ENCODE measurements at places on chromosomes 13 and 19.

DNA sequence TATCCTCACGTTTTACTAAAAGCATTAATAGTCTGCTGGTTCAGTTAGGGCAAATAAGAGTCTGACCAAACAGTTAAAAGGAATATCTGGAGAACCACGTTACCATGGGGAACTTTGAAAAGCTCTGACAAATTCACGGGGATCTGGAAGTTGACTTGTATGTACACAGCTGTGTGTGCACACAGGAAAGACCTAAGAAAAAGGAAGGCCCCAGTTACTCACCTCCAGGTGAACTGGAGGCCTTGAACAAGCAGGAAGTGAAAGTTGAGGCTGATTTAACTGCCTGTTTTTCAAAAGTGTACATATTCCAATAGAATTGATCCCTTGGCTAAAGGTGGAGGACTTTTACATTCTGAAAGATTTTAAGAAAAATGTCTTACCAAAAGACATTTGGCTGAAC lies 1891.6 kb upstream of the PCDH20 start:
- DNase-seq, result no peak

- DNase-seq, result no peak
Observed at GRCh38 chr19:2740314-2740656, 468 bp upstream of the SLC39A3 start.

DNA sequence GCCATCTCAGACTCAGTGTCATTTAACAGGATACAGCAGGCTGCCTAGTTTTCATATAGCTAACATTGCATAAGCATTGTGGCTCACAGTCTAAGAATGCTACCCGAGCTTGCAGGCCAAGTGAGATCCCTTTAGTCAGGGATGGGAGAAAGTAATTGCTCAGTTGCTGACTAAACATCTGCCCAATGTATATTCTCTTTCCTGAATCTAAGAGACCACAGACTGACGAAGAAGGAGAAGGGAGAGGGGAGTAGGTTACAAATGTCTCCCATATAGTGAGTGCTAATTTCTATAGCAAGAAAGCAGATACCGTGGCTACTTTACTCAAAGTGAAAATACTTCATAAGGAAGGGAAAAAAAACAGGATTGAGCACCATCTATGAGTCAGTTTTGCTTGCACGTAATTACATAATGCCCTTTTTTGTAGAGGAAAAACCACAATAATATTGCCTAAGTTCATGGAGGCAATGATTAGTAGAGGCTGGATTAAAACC lies 453.9 kb downstream of the COG6 start:
- DNase-seq, result no peak

DNA sequence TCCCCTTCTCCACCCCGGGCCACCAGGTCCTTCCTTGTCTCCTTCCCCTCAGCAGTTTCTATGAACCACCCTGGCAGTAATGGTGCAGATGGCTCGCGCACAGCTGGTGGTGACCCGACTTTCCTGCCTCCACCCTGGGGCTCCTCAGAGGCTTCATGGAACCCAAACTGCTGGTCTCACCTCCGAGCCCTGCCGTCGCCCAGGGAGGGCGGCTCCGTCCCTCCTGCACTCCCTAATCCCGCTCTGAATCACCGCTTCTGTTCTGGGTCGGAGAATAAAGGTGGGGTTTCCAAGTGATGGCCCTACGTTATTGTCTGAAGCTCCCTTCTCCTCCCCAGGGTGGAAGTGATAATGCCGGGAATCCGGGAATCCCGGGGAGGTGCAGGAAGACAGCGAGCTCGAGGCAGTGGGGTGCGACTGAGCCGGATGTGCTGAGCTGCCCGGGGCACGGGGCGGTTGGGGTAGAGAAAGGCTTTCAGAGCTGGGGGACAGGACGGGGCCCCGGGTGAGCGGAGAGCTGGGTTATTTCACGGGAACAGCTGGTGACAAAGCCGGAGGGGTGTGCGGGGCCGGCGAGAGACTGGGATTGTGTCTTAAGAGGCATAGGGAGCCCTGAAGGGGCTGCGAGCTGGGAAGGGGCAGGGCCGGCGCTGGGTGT lies 711 bp downstream of the FUT2 start:
- no peak for DNase-seq

GRCh38 chr13:84080748-84081530 lies 198.7 kb upstream of the SLITRK1 start:
- DNase-seq, result no peak

DNA sequence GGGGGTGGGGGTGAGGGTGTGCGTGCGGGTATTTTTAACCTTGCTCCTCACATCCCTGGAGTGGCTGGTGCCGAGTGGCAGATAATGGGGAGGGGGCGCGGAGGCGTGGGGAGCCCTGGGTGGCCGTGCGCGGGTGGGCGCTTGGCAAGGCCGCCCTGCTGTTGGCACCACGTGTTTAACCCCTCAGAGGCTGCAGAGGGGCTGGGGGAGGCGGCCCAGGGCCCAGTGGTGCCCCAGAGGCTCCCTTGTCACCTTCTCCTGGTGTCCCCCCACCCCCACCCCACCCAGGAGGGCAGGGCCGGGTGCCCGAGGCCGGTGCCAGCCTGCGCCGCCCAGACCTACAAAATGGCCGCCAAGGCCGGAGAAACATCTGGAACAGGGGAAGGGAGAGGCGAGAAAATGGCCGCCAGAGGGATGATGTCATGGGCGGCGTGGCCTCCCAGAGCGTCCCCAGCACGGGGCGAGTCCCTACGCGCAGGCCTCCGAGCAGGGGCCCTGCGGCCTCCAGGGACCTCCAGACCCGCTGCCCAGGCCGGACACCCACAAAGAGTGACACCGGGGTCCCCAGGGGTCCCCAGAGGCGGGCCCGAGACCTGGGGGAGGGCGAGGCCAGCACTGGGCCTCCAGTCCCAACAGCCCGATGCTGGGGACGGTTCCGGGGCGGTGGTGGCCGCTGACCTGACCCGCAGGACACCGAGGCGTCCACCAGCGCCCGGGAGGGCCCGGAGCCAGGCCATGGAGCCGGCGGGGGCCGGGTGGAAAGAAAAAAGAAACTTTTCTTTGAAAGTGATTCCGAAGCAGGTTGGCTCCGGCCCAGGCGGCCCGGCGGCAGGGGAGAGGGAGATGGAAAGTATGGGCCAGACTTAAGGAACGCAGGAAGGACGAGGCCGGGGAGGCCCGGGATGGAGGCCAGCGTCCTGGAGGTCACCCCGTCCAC lies 38.2 kb downstream of the NFIC start:
- DNase-seq, result no peak

- DNase-seq, result no peak
Observed at GRCh38 chr19:10118960-10119359, 739 bp downstream of the EIF3G start.

GRCh38 chr13:93222976-93223375 lies 3.6 kb upstream of the GPC6 start:
- DNase-seq, result no peak

DNA sequence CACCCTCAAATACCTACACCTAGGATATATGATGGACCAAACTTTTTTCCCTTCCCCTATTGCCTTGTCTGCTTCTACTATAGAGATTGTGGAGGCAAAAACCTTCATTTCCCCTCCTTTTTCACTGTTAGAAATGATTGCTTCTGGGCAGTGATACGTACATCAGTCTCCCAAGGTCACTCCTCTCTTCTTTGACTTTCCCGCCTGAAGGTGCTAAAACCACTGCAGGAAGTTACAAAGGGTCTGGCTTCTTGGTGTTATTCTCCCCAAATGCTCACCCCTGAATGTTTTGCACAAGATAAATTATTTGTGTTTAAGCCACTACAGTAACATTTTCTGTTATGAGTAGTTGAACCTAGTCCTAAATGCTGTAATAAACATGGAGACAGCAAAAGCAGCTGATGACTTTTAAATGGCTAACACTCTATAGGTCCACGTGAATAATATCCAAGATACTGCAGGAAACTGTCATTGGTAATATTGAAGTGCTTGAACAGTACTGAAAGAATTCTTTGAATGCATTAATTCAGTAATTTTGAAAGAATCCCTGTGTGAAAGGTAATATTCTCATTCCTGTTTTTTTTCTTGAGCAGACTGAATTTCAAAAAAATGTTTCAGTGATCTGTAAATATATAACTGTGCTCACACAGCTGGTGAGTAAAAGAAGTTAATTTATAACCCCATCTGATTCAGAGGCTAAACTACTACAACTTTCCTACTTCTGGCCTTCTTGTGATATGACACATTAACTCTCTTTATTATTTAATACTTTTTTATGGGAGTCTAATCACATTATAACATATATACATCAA lies 865.1 kb downstream of the EFNB2 start:
- DNase-seq, result no peak

- no peak for DNase-seq
Observed at GRCh38 chr13:92512852-92513251, 713.8 kb upstream of the GPC6 start.

DNA sequence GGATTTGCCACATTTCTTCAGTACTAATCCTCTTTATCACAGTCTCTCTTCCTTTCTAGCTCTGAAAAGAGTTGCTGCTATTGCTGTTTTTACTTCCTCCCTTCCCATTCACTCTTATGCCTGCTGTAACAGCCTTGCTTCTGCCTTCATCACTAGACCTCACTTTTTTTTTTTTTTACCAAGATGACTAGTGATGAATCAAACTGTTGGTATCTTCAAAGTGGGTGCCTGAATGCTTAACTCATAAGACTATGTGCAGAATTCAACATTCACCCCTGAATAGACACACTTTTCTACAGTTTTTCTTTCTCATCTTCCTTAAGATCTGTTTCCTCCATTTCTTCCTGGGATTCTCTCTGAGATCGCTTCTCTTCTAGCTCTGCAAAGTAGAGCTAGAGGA lies 217.2 kb upstream of the HTR2A start:
- DNase-seq, result no peak

DNA sequence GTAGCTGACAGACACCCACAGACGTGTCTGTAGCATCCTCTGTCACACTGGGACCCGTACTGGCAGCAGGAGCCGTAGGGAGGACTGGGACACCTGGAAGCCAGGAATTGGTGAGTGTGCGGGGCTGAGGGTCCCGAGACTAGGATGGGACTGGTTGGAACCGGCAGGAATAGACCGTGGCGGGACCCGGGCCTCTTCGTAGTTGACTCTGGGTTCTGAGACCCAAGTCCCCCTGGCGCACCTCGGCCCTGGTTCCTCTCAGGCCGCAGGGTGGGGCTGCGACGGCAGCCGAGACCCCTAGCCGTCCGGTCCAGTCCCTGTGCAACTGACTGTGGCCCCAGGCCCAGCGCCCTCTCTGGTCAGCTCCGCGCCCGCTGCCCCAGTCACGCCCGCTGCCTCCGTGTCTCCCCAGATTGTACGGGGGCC lies 64.7 kb downstream of the ZNF823 start:
- no peak for DNase-seq

GRCh38 chr13:110463871-110464510 lies 97.5 kb downstream of the RAB20 start:
- no peak for DNase-seq

DNA sequence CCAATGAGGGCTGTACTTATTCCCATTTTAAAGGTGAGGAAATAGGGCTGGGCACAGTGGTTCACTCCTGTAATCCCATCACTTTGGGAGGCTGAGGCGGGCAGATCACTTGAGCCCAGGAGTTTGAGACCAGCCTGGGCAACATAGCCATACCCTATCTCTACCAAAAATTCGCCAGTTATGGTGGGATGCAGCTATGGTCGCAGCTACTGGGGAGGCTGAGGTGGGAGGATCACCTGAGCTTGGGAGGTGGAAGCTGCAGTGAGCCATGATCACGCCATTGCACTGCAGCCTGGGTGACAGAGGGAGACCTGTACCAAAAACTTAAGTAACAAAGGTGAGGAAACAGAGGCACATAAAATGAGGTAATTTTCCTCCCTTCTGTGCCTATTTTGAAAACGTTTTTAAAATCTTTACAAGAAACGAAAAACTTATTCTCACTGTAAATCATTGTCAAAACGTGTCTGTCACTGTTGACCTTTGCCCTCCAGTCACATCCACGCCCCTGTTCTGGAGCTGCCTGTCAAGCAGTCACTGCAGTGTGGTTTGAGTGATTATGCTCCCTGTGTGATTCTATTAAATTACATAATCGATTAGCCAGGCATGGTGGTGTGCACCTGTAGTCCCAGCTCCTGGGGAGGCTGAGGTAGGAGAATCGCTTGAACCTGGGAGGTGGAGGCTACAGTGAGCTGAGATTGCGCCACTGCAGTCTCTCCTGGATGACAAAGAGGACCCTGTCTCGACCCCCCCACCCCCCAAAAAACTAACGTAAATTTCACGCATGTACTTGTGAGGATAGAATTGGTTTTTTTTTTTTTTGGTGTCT lies 12.5 kb downstream of the NOP53 start:
- no peak for DNase-seq

GRCh38 chr19:29552454-29553280 lies 26.9 kb downstream of the VSTM2B start:
- no peak for DNase-seq

GRCh38 chr19:47573071-47574026 lies at the start of gene ZNF541:
ZNF541 (minus strand) TSS chr19:47573148; CDS start chr19:47555856, 17,292 bp downstream.
- DNase-seq, result no peak

GRCh38 chr13:49939321-49939720 lies 3.2 kb upstream of the SPRYD7 start:
- no peak for DNase-seq

- no peak for DNase-seq
Observed at GRCh38 chr19:18894254-18895037, 1.5 kb downstream of the CERS1 start.

GRCh38 chr13:24802074-24802473 lies 38.1 kb downstream of the RNF17 start:
- no peak for DNase-seq

- no peak for DNase-seq
Observed at GRCh38 chr13:103210348-103210747, 144.1 kb upstream of the SLC10A2 start.
